ENCODE measurements at places on chromosomes 16 and 17.

DNA sequence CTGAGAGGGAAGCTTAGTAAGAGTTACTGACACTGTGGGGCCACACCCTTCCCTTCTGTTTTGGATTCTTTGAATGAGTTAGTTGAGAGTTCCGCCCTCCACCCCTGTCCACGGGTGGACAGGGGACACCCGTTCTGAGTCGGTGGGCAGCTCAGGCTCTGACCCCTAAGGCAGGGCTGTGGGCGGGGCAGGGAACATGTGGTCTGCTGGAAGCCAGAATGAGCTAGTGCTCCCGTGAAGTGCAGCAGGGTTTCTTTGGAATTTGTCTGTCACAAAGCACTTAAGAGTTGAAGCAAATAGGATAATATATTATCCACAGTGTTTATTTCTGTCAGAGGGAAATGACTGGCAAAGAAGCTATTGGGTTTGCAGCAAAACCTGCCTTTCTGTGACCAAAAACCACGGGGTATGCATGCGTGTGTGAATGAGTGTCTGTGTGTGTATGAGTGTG lies 90.1 kb downstream of the CLEC16A start:
- no peaks in the 10 kb centered on the region for H3K27me3 ChIP-seq
- DNase-seq = no peak
- H3K4me3 ChIP-seq = no peak overlapping the region
- no peaks in the 10 kb centered on the region for H3K36me3 ChIP-seq
- H3K27ac ChIP-seq = no peak overlapping the region

- H3K36me3 ChIP-seq = no peaks in the 10 kb centered on the region
- no peaks in the 10 kb centered on the region for H3K4me1 ChIP-seq
- DNase-seq = no peak
Observed at GRCh38 chr17:72362376-72363088, 241.7 kb downstream of the SOX9 start.

DNA sequence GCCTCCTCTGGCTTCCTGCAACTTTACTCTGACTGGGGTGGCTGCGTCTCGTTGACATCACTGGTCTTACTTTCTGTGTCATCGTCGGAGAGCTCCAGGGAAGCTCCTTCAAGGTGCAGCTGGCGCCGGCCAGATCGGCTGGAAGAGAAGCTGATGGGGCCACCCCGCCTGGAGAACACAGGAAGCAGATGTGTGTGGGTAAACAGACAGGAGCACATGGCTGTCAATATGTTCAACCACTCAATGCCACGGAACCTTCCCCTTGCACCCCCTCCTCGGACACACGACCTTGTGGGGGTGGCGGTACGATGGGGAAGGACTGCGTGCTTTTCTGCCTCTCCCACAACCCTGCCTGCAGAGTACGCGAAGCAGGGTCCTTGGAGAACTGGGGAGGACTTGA lies 40.1 kb downstream of the NDEL1 start:
- H3K27me3 ChIP-seq = no peaks in the 10 kb centered on the region
- DNase-seq = no peak
- no peaks in the 10 kb centered on the region for H3K4me1 ChIP-seq
- H3K36me3 ChIP-seq = peaks cover 92% of the 10 kb centered on the region
- H3K4me3 ChIP-seq = no peak overlapping the region

DNA sequence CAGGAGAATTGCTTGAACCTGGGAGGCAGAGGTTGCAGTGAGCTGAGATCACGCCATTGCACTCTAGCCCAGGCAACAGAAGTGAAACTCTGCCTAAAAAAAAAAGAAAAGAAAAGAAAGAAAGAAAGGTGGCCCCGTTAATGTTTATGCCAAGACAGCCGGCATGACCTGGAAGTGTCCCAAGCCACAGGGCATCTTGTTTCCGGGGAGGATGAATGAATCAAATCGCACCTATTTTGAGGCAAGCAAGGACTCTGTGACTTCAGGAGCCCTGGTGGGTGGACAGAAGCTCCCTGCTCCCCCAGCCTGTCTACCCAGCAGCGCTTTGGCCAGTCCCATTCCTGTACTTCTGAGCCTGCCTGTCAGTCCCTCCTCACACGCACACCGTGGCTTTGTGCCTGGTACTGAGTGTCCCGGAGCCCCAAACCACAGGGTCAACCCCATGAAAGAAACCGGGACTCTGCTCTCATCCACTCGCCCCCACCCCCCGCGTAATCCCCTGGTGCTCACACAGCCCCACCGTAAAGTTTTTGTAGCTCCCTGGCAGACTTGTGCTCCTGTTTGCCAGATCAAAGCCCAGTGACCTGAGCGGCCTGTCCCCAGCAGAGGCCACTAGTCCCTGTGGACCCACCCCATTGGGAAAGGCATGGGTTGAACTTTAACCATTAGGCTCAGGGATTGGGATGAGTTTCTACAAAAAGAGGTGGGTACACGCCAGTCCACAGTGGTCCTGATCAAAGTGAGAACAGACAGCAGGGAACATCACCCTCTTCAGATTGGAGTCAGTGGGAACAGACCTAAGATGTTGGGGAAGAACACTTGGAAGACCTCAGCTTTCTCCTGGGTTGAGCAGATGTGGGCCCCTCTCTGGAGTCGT lies 19.3 kb downstream of the CD2BP2 start:
- no peaks in the 10 kb centered on the region for H3K27me3 ChIP-seq
- no peaks in the 10 kb centered on the region for H3K4me1 ChIP-seq
- H3K36me3 ChIP-seq = peaks cover 4% of the 10 kb centered on the region
- H3K27ac ChIP-seq = no peak overlapping the region
- DNase-seq = peak; percentile 31

DNA sequence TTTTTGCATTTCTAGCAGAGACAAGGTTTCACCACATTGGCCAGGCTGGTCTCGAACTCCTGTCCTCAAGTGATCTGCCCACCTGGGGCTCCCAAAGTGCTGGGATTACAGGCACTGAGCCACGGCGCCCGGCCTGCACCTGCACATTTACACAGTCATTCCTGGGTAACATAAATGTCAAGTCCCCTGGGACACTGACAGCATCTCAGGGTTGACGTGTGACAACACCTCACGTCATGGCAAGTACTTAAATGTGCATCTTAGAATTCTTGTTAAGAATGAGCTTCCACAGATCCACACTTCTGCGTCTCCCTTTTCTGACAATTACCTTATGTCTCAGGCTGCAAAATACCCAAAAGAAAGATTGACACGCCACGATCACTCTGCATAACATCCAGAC lies 80.5 kb downstream of the ABR start:
- peaks cover 24% of the 10 kb centered on the region for H3K36me3 ChIP-seq
- H3K4me3 ChIP-seq = no peak overlapping the region
- H3K27ac ChIP-seq = no peak overlapping the region
- no peak for DNase-seq
- no peaks in the 10 kb centered on the region for H3K4me1 ChIP-seq
- H3K27me3 ChIP-seq = no peaks in the 10 kb centered on the region

GRCh38 chr17:10061111-10061845 lies 137.1 kb downstream of the GAS7 start:
- H3K27ac ChIP-seq = no peak overlapping the region
- H3K4me1 ChIP-seq = peaks cover 3% of the 10 kb centered on the region
- DNase-seq = no peak
- H3K4me3 ChIP-seq = no peak overlapping the region
- H3K36me3 ChIP-seq = peaks cover 7% of the 10 kb centered on the region

- DNase-seq = peak; percentile 83
- peak within 1 kb of the TSS; percentile 95 for H3K4me3 ChIP-seq
- peaks cover 32% of the 10 kb centered on the region for H3K36me3 ChIP-seq
Observed at GRCh38 chr17:40121181-40122135, at the start of gene MSL1. Gene MSL1 (plus strand): TSS chr17:40121971. CDS start chr17:40122613, 642 bp downstream.

DNA sequence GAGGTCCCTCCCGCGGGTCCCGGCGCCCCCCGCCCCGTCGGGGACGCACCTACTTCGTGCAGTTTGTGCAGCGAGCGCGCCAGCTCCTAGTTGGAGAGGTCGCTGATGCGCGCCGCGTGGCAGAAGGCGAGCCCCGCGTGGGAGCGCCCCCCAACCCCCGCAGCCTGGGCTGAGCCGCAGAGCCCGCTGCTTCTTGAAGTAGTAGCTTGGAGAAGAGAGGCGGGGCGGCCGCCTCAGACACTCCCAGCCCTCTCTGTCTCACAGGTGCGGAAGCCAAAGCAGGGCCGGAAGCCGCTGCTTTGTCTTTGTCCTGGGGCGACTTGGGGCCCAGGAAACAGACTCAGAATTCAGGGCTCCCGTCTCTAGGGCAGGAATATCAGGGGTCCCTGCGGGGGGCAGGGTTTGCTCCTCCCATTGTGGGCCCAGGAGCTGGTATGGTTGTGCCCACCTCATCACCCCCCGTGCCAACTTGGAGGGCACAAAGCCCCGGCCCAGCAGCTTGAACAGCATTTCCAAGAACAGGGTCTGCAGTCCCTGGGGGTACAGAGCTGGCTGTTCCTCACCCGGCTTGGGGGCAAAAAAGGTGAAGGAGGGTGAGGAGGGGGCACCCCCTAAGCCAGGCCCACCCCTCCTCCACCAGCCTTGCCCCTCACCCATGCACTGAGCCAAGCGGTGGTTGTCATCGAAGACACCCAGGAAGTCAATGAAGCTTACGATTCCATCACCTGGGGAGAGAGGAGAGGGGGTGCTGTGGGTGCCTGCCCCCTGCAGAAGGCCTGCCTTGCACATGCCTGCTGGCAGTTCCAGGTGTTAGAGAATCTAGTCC lies 13.5 kb downstream of the SPATA32 start:
- peak; percentile 91 for DNase-seq
- no peak overlapping the region for H3K27ac ChIP-seq
- peaks cover 9% of the 10 kb centered on the region for H3K36me3 ChIP-seq

DNA sequence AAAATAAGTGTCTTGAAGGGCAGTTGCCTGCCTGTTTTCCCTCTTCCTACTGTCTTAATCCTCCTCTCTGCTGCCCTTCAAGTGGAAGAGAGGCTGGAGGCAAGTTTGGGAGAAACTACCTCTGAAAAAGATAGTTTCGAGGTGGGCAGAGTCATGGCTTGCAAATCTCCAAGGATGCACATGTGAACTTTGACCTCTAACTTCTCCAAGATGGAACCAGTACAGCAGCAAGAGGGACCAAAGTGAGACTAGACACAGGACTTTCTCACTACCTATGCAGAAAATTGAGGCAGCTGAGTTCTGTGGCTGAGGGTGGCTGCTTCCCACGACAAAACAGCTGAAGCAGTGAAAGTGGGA lies 887 bp upstream of the KCNH4 start:
- peaks cover 10% of the 10 kb centered on the region for H3K27me3 ChIP-seq
- H3K4me1 ChIP-seq = peaks cover 3% of the 10 kb centered on the region
- H3K36me3 ChIP-seq = no peaks in the 10 kb centered on the region
- H3K4me3 ChIP-seq = peak overlapping the region; percentile 76

DNA sequence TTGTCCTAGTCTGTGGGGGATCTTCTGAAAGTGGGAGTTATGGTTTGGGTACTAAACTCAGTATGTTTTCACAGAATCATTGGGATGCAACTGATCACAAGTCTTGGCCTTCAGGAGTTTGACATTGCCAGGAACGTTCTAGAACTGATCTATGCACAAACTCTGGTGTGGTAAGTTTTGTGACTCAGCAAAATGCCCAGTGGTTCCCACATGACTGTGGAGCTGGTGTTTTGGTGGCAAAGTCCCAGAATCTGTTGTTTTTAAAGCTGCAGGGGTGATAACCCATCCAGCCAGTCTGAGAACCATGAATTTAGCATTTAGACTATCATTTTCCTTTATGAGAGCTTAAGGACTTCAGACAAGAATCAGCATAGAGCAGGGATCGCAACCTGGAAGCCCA lies 40.6 kb downstream of the GDE1 start:
- no peaks in the 10 kb centered on the region for H3K36me3 ChIP-seq
- DNase-seq = no peak
- no peaks in the 10 kb centered on the region for H3K27me3 ChIP-seq
- no peak overlapping the region for H3K27ac ChIP-seq
- H3K4me1 ChIP-seq = no peaks in the 10 kb centered on the region

- no peak for DNase-seq
- no peaks in the 10 kb centered on the region for H3K4me1 ChIP-seq
- no peaks in the 10 kb centered on the region for H3K27me3 ChIP-seq
- H3K27ac ChIP-seq = no peak overlapping the region
Observed at GRCh38 chr17:57451191-57451590, 194.9 kb downstream of the MSI2 start.

- no peaks in the 10 kb centered on the region for H3K4me1 ChIP-seq
- no peaks in the 10 kb centered on the region for H3K27me3 ChIP-seq
- H3K36me3 ChIP-seq = no peaks in the 10 kb centered on the region
- no peak overlapping the region for H3K4me3 ChIP-seq
- no peak overlapping the region for H3K27ac ChIP-seq
- no peak for DNase-seq
Observed at GRCh38 chr16:12753203-12754023, 50.3 kb downstream of the CPPED1 start.

DNA sequence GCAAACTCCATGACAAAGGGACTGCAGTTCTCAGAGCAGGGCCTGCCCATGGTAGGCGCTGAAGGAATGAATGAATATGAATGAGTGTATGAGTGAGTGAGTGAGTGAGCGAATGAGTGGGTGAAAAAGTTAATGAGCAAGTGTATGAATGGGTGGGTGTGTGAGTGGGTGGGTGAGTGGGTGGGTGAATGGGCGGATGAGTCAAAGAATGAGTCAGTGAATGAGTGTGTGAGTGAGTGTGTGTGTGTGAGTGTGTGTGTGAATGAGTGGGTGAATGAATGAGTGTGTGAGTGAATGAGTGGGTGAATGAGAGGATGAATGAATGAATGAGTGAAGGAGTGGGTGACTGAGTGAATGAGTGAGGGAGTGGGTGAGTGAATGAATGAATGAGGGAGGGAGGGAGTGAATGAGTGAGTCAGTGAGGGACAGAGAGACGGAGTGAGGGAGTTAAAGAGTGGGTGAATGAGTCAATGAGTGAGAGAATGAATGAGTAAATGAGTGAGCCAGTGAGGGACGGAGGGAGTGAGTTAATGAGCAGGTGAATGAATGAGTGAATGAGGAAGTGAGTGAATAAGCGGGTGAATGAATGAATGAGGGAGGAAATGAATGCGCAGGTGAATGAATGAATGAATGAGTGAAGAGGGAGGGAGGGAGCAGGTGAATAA lies 11.1 kb upstream of the CHMP6 start:
- no peak for DNase-seq
- peak overlapping the region; percentile 17 for H3K4me3 ChIP-seq
- H3K36me3 ChIP-seq = no peaks in the 10 kb centered on the region
- no peak overlapping the region for H3K27ac ChIP-seq
- H3K27me3 ChIP-seq = no peaks in the 10 kb centered on the region

- no peak overlapping the region for H3K4me3 ChIP-seq
- H3K4me1 ChIP-seq = no peaks in the 10 kb centered on the region
- DNase-seq = no peak
- peaks cover 8% of the 10 kb centered on the region for H3K36me3 ChIP-seq
- H3K27me3 ChIP-seq = no peaks in the 10 kb centered on the region
- H3K27ac ChIP-seq = no peak overlapping the region
Observed at GRCh38 chr16:89018282-89019158, 41.5 kb upstream of the CBFA2T3 start.

- H3K27ac ChIP-seq = no peak overlapping the region
- H3K27me3 ChIP-seq = no peaks in the 10 kb centered on the region
- H3K4me1 ChIP-seq = no peaks in the 10 kb centered on the region
- no peaks in the 10 kb centered on the region for H3K36me3 ChIP-seq
Observed at GRCh38 chr16:57859331-57859730, 57.0 kb upstream of the KIFC3 start.

GRCh38 chr17:41178843-41179616 lies 1.0 kb upstream of the KRTAP4-2 start:
- no peak overlapping the region for H3K27ac ChIP-seq
- H3K4me1 ChIP-seq = no peaks in the 10 kb centered on the region

All from H9 (cell line).